Body of pancreas (tissue), 4 donors: ENCODE measurements at places on chromosomes 7 and 10. TPM values are rescaled to one million over a fixed set of nuclear protein-coding genes. Genes with fewer than 3 reads are reported as not detected.

The HABP2 gene
- total RNA-seq, result 9.2 TPM

The SH2B2 gene
- total RNA-seq, result 6.3 TPM

DNA sequence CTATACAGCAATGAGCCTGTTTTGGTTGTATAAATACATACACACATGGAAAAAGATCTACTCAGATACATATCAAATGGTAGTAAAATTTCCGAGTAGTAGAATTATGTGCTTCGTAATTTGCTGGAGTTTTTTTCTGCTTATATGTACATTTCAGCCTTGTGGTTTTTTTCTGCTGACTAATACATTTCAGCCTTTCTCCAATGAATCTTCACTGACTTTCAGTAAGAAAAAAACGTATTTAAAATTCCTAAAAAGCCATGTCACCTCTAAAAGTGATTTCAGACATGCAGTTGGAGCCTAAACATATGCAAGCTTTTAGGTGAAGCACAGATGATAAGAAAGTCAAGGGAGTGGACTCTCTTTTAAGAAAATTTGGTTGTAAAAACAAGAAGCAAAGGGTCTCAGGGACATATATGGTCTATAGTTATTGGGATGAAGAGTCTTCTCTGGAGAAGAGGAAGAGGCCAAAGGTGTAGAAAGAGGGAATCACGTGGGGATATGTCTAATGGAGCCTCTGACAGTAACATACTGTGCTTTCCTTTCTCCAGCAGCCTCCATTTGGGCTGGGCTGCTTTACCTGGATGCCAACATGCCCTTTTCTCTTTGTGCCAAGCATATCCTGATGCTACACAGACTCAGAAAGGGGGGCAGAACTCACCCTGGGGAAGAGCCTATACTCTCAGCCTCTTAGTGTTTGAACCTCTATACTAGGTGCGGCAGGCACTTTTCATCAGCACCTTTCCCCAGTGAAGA is 2.4 kb downstream of the AMPH start:
- no peak overlapping the region for H3K4me3 ChIP-seq
- no peak for DNase-seq
- peaks cover 5% of the 10 kb centered on the region for H3K4me1 ChIP-seq
- H3K27me3 ChIP-seq, result no peaks in the 10 kb centered on the region
- H3K27ac ChIP-seq, result no peak overlapping the region

GRCh38 chr10:19993714-19994315 is 177.6 kb downstream of the PLXDC2 start:
- no peak overlapping the region for H3K4me3 ChIP-seq
- DNase-seq, result no peak

GRCh38 chr10:29896053-29896452 is 163.3 kb downstream of the JCAD start:
- DNase-seq, result no peak
- no peaks in the 10 kb centered on the region for H3K4me1 ChIP-seq
- no peak overlapping the region for H3K4me3 ChIP-seq
- no peaks in the 10 kb centered on the region for H3K36me3 ChIP-seq
- no peak overlapping the region for H3K27ac ChIP-seq
- no peaks in the 10 kb centered on the region for H3K27me3 ChIP-seq

- DNase-seq, result no peak
- H3K36me3 ChIP-seq, result no peaks in the 10 kb centered on the region
- peaks cover 34% of the 10 kb centered on the region for H3K4me1 ChIP-seq
Observed at GRCh38 chr7:130943336-130943901, 209.4 kb upstream of the KLF14 start.

DNA sequence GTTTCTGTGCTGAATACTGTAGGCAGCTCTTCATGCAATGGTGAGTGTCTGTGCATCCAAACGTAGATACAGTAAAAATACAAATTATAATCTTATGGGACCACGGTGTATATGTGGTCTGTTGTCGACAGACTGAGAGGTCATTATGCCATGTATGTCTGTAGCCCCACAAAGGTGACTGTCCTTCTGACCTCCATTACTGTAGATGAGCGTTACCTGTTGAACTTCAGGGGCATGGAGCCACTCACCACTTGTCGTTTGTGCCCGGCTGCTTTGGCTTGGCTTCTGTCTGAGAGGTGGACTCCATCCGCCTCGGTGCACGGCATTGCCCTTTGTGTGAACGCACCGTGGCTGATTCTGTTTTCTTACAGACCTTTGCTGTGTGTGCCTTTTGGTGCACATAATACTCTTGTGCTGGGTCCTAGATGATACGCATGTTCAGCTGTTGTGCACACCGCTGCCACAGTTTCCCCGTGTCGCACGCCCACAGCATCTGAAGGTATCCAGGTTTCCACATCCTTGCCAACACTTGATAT is 2.9 kb downstream of the UBE3C start:
- DNase-seq, result no peak
- H3K4me3 ChIP-seq, result no peak overlapping the region

DNA sequence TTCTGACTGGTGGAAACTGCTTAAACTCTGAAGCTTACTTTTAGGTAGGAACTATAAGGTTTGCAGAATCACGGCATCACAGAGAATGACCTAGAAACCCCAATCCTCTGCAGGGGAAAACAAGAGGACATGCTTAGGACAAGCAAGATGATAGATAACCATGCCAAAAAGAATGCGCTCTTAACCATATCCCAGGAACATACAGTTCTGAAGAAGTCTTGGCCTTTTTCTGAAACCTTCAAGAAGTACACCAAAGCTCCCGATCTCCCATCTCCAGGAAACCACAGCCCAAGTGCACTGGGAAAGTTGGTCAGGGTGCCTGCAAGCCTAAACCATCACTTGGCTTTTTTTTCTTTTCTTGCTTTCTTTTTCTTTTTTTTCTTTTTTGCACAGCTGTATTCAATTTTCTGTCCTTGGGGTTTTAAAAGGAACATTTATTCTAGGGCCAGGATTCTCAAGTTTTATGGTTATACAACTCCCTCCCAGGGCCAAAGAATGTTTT is 12.2 kb upstream of the SVIL start:
- peaks cover 23% of the 10 kb centered on the region for H3K4me1 ChIP-seq
- DNase-seq, result no peak
- no peaks in the 10 kb centered on the region for H3K36me3 ChIP-seq
- no peak overlapping the region for H3K4me3 ChIP-seq

DNA sequence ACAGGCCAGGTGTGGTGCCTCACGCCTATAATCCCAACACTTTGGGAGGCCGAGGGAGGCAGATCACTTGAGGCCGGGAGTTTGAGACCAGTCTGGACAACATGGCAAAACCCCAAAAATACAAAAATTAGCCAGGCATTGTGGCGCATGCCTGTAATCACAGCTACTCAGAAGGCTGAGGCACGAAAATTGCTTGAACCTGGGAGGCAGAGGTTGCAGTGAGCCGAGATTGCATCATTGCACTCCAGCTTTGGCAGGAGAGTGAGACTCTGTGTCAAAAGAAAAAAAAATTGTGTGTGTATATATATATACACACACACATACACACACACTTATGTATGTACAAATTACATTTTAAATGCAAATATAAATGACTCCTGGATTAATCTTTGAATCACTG is 76.8 kb upstream of the LRRN3 start:
- H3K27ac ChIP-seq, result no peak overlapping the region
- no peaks in the 10 kb centered on the region for H3K4me1 ChIP-seq
- H3K36me3 ChIP-seq, result no peaks in the 10 kb centered on the region

- H3K36me3 ChIP-seq, result no peaks in the 10 kb centered on the region
- no peak for DNase-seq
- no peaks in the 10 kb centered on the region for H3K27me3 ChIP-seq
Observed at GRCh38 chr10:27659786-27660185, 85.8 kb downstream of the MKX start.

The PHKG1 gene
- total RNA-seq, result not detected

DNA sequence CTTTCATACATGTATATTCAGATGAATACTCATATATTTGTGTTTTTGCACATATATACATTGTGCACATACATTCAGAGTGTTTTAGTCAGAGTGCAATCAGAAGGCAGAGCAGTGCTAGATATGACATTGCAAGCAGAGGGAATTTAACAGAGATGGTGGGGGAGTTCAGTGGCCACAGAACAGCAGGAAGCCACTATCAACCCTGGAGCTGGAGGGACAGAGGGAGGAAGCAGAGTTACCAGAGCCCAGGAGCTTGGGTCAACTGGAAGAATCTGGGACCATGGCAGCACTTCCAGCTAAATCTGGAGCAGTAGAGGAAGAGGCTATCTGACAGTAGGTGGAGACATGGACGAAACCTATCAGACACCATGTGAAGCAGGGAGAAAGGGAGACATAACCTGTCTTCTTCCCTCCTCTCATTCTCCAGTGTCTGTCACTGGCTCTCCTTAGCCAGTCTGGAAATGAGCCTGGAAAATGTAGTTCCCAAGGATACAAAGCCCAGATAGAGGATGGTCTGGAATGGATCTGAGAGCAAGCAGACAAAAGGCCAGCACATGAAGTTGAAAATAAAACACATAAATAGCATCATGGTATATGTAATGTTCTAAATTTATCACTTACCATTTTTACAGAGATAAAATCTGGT is 33.6 kb upstream of the HERPUD2 start:
- no peaks in the 10 kb centered on the region for H3K36me3 ChIP-seq
- no peak overlapping the region for H3K27ac ChIP-seq
- DNase-seq, result no peak
- no peaks in the 10 kb centered on the region for H3K27me3 ChIP-seq
- no peaks in the 10 kb centered on the region for H3K4me1 ChIP-seq

GRCh38 chr7:4319280-4319679 is 362.8 kb upstream of the FOXK1 start:
- no peaks in the 10 kb centered on the region for H3K4me1 ChIP-seq
- no peak for DNase-seq
- no peaks in the 10 kb centered on the region for H3K27me3 ChIP-seq
- no peaks in the 10 kb centered on the region for H3K36me3 ChIP-seq

DNA sequence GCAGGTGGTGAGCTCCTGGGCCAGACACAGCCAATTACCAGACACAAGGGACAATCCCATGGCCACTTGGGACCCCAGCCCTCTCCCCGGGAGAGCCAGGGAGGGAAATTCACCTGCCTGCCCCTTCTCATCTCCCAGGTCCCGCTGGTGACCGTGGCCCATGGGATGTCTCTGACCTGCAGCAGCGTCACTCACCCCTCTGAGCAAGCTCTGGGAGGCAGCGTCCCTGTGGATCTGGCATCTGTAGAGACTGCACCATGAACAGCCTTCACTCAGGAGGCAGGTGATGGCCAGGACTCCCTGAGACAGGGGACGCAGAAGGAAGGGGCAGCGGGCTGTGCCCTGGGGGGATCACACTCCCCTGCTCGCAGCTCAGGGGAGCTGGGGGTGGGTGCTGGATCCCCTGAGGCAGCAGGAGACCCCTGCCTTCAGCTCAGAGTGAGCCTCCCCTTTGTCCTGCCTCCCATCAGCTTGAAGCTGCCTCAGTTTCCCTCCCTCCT is 90.8 kb downstream of the FOXL3 start:
- H3K4me3 ChIP-seq, result no peak overlapping the region
- H3K36me3 ChIP-seq, result no peaks in the 10 kb centered on the region
- no peaks in the 10 kb centered on the region for H3K27me3 ChIP-seq
- H3K27ac ChIP-seq, result no peak overlapping the region
- H3K4me1 ChIP-seq, result no peaks in the 10 kb centered on the region

DNA sequence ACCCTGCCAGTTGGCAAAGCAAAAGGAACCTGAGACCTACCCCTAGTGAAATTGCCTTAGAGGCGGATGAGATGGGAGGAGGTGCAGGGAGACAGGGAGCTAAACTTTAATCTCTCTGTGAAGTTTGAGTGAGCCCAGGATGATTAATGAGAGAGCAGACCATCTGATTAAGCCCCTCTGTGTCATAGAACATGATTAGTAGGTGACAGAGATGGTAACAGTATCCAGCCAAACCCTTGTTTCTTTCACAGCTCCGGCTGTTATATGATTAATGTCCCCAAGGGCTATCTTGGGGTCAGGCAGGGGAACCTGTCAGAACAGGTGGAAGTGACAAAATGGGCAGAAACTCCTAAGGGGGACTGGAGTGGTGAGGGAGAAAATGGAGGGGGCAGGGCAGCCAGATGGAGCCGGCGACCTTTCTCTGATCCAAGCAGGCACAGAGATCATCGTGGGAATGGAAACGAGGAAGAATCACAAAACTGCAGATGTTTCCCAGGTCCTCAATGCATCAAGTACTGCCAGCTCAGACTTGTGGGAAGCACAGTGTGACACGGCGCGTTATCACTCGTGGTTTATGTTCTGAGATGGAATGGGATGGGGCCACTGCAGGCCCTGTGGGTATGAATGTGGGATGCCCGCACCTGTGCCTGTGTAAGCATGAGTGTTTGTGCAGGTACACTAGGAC is 684.2 kb downstream of the LRMDA start:
- peaks cover 7% of the 10 kb centered on the region for H3K4me1 ChIP-seq
- H3K27me3 ChIP-seq, result no peaks in the 10 kb centered on the region
- H3K27ac ChIP-seq, result no peak overlapping the region
- no peak overlapping the region for H3K4me3 ChIP-seq
- DNase-seq, result no peak
- H3K36me3 ChIP-seq, result no peaks in the 10 kb centered on the region

DNA sequence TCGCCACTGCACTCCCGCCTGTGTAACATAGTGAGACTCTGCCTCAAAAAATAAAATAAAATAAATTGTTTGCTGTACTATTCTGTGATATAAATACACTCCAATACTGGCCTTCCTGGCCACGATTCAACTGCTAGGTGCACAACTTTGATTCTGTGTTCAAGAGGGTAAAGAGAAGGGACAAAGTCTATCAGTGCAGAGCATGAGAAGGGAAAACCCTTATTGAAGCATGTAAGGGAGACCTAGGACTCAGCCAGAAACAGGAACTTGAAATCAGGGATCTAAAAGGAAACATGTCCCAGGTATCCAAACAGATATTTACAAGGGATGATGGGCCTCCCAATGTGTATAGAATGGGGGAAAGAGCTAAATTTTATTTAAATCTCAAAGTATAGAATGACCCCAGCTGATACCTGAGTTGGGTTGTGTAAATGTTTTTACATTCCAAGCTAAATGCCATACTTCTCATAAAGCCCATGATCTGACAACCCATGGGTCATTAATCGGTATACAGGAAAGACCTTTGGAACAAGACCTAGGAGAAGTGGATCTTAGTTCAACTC is 9.0 kb upstream of the KBTBD2 start:
- no peaks in the 10 kb centered on the region for H3K27me3 ChIP-seq
- no peaks in the 10 kb centered on the region for H3K36me3 ChIP-seq
- H3K4me3 ChIP-seq, result no peak overlapping the region
- H3K27ac ChIP-seq, result no peak overlapping the region
- no peak for DNase-seq

The PTER gene
- 6.3 TPM for total RNA-seq

DNA sequence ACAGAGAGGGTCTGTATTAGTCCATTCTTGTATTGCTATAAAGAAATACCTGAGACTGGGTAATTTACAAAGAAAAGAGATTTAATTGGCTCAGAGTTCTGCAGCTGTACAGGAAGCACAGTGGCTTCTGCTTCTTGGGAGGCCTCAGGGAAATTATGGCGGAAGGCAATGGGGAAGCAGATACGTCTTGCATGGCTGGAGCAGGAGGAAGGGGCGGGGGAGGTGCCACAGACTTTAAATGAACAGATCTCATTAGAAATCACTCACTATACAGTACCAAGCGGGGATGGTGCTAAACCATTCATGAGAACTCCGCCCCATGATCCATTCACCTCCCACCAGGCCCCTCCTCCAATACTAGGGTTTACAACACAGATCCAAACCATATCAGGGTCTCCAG is 3.7 kb upstream of the CALU start:
- no peaks in the 10 kb centered on the region for H3K36me3 ChIP-seq
- H3K4me3 ChIP-seq, result no peak overlapping the region
- H3K4me1 ChIP-seq, result peaks cover 11% of the 10 kb centered on the region
- H3K27me3 ChIP-seq, result no peaks in the 10 kb centered on the region
- no peak for DNase-seq
- no peak overlapping the region for H3K27ac ChIP-seq

The CASP7 gene
- total RNA-seq, result 23.1 TPM

GRCh38 chr10:76190634-76191270 is 759.3 kb downstream of the LRMDA start:
- H3K27ac ChIP-seq, result no peak overlapping the region
- no peak for DNase-seq
- no peaks in the 10 kb centered on the region for H3K36me3 ChIP-seq
- H3K27me3 ChIP-seq, result no peaks in the 10 kb centered on the region
- peaks cover under 1% of the 10 kb centered on the region for H3K4me1 ChIP-seq

The EN2 gene
- total RNA-seq, result not detected

The ZPBP gene
- total RNA-seq, result not detected
